Aorta (tissue), 5 donors: ENCODE measurements at places on chromosomes 5 and 9. TPM values are rescaled to one million over a fixed set of nuclear protein-coding genes. Genes with fewer than 3 reads are reported as not detected.

Gene NR2F1-AS1
- total RNA-seq = 16.8 TPM

Gene SPINK1
- total RNA-seq = 13.7 TPM

Gene FOXD4L6
- not detected for total RNA-seq

Gene LHX3
- not detected for total RNA-seq

Gene BTF3
- total RNA-seq = 393 TPM
